ENCODE measurements at places on chromosomes 16 and 17.

- DNase-seq: no peak
Observed at GRCh38 chr17:31392856-31393748, 1.6 kb downstream of the RAB11FIP4 start.

- DNase-seq: no peak
Observed at GRCh38 chr16:49593424-49594040, 219.9 kb downstream of the C16orf78 start.

GRCh38 chr16:14509675-14510132 lies 120.4 kb downstream of the PARN start:
- peak; percentile 46 for DNase-seq

DNA sequence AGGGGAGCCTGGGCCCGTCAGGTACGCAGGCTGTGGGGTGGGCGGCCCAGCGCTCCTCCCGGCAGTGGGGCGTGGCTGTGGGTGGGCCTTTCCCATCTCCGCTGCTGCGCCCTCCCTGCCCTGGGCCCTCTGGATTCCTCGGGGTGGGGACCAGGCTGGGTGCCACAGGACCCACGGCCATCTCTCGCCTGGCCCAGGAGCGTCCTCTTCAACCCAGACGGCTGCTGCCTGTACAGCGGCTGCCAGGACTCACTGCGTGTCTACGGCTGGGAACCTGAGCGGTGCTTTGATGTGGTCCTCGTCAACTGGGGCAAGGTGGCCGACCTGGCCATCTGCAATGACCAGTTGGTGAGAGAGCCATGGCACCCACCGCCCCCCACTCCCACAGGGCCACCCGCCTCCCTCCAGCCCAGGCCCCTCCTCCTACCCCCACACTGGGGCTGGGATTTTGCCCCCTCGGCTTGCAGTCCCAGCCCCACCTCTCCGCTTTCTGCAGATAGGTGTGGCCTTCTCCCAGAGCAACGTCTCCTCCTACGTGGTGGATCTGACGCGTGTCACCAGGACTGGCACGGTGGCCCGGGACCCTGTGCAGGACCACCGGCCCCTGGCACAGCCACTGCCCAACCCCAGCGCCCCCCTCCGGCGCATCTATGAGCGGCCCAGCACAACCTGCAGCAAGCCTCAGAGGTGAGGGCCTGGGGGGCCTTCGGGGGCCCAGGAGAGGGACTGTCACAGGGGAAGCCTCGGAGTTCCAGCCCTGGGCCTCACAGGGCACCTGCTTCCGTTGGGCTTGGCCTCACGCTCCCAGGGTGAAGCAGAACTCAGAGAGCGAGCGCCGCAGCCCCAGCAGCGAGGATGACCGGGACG lies 17.2 kb downstream of the KATNB1 start:
- DNase-seq: no peak

- DNase-seq: no peak
Observed at GRCh38 chr16:1217526-1217925, 7.5 kb downstream of the TPSG1 start.

GRCh38 chr17:15266325-15267125 lies 1.4 kb upstream of the PMP22 start:
- no peak for DNase-seq

- no peak for DNase-seq
Observed at GRCh38 chr17:33528846-33529245, 235.8 kb upstream of the ASIC2 start.

- no peak for DNase-seq
Observed at GRCh38 chr17:38719289-38719942, 10.7 kb upstream of the CISD3 start.

DNA sequence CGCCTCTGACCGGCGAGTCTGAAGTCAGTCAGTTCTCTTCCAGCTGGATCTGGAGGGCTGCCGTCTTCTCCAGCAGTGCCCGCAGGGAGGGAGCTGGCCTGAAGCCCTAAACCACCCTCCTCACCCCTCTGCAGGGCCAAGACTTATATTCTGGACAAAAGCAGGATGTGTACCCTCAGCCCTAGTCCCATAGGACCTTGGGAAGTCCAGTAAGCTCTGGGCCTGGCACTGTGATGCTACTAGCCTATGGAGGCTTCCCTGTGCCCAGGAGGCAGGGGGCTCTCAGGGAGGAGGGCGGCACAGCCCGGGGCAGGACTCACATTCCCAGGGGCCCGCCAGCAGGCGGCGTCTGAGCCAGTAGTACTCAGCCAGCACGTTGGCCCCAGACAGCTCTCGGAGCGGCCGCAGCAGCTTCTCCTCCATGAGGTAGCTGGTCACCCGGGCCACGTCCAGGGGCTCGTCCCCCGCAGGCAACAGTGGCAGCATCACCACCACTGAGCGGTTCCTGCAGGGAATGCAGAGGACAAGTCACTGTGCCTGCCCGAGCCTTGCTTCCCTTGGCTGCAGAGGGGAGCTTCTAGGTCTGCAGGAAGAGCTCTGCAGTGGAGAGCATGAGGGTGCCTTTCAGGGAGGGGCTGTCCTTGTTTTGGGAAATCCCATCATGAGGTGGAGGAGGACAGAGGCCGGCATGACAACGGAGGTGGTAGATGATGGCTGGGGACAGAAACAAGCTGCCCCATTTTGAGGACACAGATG lies 41.7 kb downstream of the RMI2 start:
- DNase-seq: peak; percentile 45

- DNase-seq: no peak
Observed at GRCh38 chr16:75271441-75272096, 20.1 kb upstream of the BCAR1 start.

- DNase-seq: no peak
Observed at GRCh38 chr16:69727916-69728270, 1.5 kb upstream of the NQO1 start.

DNA sequence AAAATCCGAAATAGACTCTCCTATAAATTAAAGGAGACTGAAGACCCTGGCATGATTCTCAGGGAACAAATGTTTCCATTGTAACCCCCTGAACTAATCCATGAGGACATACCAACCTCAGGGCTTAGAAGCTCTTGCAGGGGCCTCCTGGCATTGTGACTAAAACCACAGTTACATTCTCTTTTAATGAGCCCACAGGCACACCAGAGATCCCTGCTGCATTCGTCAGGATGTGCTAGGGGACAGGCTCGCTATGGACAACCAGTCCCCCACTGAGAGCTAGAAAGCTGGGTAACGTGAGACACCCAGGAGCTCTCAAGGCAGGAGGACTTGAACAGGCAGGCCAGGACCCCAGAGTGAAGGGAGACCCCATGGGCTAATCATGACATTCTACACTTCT lies 140.6 kb upstream of the TNRC6C start:
- DNase-seq: no peak

DNA sequence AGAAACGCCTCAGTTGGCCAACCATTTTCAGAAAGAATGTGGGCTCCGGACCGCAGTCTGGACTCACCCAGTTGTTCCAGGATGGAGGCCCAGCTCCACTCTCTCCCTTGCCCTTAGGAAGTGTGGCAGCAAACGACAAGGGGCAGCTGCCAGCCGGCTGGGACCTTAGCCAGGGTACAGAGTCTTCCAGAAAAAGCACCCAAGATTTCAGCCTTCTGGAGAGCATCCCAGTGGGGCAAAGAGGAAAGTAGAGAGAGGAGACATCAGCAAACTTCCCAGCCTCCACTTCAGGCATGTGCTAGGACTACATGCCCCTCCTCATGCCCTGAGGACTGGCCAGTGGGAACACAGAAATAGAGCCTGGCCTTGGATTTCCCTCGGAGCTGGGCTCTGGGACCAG lies 56.8 kb upstream of the SCNN1B start:
- DNase-seq: no peak

GRCh38 chr17:16474012-16474725 lies 17.8 kb downstream of the LRRC75A start:
- DNase-seq: no peak

GRCh38 chr17:59631276-59631675 lies 11.6 kb downstream of the CLTC start:
- DNase-seq: no peak

DNA sequence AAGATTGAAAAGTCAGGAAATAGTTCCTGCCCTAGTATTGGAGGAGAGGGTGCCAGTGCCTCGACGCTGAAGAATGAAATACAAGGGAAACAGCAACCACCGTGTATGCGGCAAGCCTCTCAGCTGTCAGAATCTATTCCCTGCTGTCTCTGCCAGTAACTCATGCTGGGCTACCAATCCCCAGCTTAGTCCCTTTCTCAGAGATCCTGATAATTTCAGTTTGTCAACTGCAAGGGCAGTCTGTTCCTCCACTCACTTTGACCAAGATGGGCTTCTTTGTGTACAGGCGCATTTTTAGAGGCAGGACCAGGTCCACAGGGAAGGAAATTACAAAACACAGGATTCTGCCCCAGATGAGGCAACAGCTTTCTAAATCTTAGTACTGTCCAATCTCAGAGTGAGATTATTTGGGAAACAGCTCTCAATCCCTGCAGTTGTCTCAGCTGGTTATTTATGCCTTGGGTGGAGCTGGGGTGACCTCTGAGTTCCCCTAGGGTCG lies 1.3 kb downstream of the NQO1 start:
- DNase-seq: peak; percentile 45

DNA sequence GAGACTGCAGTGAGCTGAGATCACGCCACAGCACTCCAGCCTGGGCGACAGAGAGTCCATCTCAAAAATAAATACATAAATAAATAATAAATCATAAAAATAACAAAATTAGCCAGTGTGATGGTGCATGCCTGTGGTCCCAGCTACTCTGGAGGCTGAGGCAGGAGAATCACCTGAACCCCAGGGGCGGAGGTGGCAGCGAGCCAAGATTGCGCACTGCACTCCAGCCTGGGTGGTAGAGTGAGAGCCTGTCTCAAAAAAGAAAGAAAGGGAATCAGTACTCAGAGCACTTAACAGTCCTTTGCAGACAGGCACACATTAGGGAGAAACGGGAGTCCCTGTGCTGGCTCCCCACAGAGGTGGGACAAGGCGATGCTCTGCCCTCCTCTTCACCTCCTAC lies 25.1 kb downstream of the MAPK8IP3 start:
- no peak for DNase-seq

GRCh38 chr16:85928401-85928820 lies 29.4 kb downstream of the IRF8 start:
- peak; percentile 50 for DNase-seq

- no peak for DNase-seq
Observed at GRCh38 chr16:82636485-82636884, 9.7 kb downstream of the CDH13 start.

DNA sequence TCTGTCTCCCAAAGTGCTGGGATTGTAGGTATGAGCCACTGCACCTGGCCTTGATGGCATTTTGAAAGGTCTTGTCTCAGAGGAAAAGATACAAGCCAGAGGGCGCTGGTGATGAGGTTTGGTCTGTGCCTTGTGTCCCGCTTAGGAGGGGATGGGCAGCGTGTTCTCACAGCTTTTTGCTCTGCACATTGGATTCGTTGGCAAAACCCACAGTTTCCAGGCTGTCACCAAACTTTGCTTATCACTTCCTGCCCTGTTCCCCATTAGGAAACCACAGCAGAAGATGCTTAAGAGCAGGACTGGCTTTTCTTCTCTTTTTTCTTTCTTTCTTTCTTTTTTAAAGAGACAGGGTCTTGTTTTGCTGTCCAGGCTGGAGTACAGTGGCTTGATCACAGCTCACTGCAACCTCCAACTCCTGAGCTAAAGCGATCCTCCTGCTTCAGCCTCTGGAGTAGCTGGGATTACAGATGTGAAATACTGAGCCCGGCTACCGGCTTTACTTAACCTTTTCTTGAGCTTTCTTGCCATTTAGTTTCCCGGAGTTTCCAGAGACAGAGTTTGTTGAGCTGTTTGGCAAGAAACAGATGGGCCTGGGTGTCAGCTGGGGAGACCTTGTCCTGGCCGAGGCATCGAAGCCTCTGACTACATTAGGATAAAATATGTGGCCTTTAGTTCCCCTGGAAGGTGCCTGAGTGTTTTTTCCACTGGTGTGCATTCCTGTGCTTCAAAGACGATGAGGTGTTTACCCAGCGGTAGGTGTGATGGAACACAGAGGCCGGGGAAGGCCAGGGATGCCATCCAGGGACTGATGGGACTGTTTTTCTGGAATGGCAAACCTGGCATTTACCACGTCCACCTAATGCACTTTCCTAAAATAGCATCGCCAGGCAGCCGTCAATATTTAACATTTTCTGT lies 112.9 kb downstream of the ABCC1 start:
- DNase-seq: no peak

GRCh38 chr17:16932611-16933010 lies 39.3 kb downstream of the TNFRSF13B start:
- DNase-seq: no peak

DNA sequence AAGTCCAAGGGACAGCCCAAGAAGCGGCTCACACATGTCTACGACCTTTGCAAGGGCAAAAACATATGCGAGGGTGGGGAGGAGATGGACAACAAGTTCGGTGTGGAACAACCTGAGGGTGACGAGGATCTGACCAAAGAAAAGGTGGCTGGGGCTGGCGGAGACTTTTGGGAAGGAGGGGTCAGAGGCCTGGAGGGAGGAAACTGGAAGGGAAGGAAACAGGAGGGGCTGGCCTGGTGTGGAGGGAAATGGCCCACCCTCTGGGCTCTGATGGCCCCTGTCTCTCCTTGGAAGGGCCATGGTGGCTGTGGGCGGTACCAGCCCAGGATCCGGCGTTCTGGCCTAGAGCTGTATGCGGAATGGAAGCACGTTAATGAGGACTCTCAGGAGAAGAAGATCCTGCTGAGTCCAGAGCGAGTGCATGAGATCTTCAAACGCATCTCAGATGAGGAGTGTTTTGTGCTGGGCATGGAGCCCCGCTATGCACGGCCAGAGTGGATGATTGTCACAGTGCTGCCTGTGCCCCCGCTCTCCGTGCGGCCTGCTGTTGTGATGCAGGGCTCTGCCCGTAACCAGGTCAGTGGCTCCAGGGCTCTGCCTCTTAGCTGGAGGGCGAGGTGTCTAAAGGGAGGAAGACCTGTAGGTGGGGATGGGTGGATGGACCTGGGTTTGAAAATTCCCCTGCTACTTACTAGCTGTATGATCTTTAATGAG lies 12.5 kb downstream of the POLR2A start:
- no peak for DNase-seq

DNA sequence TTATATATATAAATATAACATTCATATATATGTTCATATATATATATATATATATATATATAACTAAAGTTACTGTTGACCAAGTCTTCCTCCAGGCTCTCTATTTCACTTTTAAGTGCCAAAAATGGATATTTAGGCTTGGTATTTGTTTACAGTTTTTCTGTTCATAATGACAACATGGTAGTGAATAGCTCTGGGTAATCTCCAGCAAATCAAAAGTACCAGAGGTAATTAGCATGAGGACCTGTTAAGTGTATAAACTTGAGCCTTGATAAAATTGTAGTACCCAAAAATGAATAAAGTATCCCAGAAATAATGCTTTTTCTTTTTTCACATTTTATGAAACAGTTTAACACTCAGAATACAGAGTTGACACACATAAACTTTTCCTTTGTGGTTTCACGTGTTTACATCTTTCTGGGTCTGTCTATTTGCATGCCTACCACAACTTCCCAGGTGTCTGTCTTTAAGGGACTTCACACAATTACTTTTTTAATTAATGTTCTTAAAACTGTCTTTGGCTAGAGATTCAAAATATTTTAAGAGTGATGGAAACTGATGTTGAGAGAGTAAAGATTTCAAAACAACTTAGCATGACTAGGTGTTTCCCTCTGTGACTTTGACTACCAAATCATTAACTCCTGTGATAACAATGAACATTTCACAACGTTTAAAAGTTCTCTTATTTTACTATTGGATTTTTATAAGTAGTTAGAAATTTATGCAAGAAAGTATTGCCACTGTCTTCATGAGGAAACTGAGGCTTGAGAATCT lies 47.9 kb downstream of the RABEP1 start:
- DNase-seq: peak; percentile 21

GRCh38 chr16:66231452-66232160 lies 134.9 kb upstream of the CDH5 start:
- DNase-seq: no peak

GRCh38 chr16:87828071-87828906 lies 41.0 kb downstream of the SLC7A5 start:
- DNase-seq: no peak

- no peak for DNase-seq
Observed at GRCh38 chr17:82012640-82013295, 9.9 kb downstream of the CENPX start.
